GM04503 (cell line): ENCODE measurements at places on chromosomes 5 and 9.

GRCh38 chr9:3498691-3499090, 27.1 kb downstream of the RFX3 start:
- no peak for DNase-seq

DNA sequence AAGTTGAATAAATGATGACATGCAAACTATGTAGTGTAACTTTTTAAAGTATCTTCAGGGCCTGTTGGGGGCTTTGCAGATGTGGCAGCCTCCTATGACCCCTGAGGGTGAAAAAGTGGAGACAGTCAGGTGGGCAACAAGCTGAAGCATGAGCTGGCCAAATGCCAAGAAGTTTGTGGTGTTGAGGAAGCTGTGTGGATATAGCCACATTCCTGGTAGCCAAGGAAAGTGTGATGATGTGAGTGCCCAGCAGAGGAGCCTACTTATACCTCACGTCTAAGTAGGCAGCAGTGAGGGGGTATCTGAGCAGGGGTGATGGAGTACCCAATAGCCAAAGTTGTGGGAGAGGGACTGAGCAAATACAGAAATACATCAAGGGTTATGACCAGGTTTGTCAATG, 621.2 kb upstream of the CDH6 start:
- DNase-seq, result no peak

GRCh38 chr5:62933261-62933660, 354.6 kb downstream of the LRRC70 start:
- no peak for DNase-seq

- no peak for DNase-seq
These were observed 228.1 kb upstream of the NR4A3 start for GRCh38 chr9:99593610-99594009.

DNA sequence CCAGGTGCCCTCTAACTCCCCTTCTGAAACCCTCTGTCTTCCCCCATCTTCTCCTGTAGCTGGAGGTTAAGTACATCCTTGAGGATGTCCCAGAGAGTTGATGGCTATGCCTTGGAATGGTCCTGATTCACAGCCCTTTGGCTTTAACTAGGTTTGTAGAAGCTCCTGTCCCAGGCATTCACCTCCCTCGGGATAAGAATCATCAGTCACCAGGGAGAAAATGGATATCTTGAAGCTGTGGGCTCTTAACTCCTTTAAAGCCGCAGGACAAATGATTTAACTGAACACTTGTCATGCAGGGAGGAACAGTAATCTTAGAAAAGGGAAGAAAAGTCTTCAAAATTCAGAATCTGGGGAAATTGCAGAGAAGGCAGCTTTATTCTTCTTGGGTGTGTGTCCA, 139.9 kb downstream of the PSAT1 start:
- DNase-seq, result no peak

GRCh38 chr5:50694027-50694590, 27.7 kb downstream of the PARP8 start:
- DNase-seq, result no peak

DNA sequence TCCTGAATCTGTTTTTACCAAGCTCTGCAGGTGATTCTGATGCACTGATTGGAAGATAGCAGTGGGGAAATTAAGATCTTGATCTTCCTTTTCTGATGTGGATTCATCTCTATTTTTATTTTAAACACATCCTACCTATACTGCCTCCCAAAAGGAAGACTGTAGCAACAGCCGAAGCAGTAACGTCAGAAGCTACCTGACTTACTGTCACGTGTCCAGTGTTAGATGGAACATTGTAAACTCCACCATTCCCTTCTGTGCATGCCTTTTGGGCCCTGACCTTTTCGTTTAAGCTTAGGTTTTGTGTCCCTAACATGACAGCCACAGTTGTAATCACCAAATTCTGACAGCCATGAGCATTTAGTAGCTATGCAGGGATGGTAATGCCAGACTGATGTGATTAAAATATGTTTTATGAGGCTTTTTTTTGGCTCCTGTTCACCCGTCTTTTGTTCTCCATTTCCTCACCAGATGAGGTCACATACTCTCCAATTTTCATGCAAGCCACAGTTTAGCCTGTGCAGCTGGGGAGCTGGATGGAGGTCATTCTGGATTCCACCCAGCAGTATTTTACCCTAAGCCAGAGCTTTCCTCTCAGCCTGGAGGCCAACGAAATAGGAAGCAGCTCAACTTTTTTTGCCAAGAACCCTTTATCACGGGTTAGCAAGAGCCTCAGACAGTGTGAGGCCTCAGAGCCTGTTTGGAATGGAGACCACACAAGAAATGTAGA, 15.6 kb upstream of the FOXD1 start:
- DNase-seq, result peak; percentile 75

DNA sequence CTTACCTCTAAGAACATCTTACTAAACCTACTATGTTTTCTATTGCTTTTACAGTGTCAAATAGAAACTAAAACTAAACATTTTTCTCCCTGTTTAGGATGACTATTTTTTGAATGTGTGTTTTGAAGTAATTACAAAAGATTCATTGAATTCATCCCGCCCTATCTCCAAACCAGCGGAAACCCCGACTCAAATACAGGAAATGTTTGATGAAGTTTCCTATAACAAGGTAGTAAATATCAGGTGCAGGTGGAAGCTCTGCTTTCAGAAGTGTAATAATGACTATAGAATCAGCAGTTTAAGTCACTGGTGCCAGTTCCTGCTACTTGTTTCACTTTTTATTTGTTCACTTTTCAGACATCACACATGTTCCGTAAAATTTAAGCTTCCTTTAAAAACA, 20.0 kb downstream of the ERAP2 start:
- DNase-seq, result no peak

DNA sequence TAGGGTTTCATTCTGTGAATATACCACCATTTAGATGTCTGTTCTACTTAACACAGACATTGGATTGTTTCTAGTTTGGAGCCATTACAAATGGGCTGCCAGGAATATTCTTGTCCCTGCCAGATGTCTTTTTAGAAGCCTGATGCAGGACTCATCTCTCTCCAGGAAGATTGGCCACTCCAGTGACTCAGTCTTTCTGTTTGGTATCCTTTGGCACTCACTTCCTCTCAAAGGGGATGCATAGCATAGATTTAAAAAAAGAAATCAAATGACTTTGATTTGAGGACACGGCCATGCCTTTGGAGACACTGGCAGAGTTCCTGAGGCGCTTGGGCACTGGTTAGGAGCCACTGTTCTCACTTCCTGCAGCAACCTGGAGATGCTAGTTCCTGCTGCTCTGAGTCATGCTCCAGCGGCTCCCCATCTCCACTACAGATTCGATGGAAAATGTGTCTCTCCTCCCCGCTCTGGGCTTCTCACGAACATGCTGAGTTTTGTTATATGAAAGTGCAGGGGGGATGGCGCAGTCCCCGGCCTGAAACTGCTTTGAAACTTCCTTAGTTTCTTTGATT, 3.5 kb upstream of the ZNF366 start:
- peak; percentile 78 for DNase-seq

GRCh38 chr9:136939996-136940525, 4.5 kb downstream of the FBXW5 start:
- no peak for DNase-seq

DNA sequence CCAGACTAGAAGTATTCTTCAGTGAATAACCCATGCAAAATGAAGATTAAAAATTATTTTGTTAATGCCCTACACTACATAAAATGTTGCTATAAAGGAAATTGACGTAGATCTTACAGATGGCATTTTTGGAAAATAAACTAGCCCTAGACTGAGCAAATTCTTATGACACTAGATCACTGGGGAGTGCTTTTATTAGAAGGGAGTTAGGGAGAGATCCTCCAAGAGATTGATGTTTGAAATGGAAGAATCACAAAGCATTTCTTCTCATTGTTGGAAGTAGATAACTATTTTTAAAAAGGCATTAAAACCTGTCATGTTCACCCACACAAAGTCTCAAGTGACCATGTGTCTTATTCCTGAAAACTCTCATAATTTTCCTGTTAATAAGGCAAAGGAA, 351.1 kb upstream of the TLE4 start:
- DNase-seq, result peak; percentile 45

DNA sequence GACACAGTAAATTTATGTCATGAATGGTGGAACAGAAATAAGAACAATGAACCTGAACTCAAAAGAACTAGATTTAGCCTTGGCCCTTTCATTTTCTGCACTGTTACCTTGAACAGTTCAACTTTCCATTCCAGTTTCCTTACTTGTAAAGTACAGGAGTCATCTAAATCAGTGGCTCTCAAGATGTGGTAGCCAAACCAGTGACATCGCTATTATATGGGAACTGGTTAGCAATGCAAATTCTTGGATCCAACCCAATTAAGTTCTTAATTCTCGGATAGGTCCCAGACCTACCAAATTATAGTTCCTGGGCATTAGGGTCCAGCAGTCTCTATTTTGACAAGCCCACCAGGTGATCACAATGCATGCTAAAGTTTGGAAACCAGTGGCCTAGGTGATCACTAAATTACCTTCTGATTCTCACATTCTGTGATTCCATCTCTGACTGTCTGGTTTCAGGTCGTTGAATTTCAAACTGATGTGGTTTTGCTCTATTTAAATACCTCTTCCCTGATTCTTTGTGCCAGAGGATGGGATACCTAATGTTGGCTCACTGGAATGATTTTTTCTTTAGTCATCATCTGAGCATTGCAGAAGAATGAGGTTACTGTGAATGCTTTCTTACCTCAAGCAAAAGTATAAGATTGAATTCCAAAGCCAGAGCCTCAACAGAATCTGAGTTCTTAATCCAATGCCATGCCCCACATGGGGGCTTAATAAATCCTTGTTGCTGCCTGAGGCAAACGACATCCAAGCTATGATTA, 253.8 kb downstream of the ENC1 start:
- DNase-seq, result no peak
